Activated CD4-positive, alpha-beta T cell treated with anti-CD3 and anti-CD28 coated beads for 36 hours (primary cell): ENCODE measurements at places on chromosomes 2 and 18.

DNA sequence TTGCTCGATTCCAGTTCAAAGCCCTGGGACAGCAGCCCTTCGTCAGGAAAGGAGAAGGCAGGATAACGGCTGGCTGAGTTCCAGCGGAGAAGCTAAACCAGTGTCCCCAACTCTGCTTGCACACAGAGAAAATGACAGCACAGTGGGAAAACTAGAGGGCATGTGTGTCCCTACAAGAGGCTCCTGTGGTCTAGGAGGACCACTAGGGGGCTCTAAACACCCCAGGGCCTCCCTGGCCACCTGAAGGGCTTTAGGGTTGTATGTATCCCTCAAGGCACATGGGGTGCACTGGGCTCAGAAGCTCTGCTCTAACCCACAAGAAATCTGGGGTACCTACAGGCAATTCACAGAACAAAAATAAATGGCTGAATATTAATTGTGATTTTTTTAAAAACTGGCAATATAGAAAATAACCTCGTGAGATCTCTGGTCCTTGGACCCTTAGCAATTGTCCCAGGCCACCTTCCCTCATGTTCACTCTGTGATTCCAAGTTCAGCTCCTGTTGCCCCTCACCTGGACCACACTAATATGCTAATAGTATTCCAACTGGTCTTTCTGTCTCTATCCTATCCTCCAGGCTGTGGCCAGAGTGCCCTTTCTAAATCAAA is 17.5 kb downstream of the STAT1 start:
- no peak for DNase-seq

DNA sequence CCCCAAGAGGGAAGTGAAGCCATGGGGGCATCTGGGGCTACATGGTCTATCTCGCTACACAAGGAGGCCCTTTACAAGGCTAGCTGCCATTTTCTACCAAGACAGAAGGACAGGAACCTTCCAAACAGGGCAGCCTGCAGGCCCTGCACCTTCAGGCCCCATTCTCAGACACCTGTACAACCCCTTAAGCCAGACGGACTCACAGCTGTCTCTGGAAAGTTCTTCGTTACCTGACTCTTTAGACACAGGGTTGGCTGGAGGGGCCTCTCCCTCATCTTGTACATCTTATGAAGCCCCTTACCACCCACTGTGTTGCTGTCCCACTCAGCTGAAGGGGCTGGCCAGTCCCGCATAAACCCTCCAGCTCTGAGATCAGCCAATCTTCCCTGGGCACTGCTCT is 17.2 kb downstream of the TMEM127 start:
- DNase-seq, result no peak

- no peak for DNase-seq
These were observed 277.8 kb downstream of the SETBP1 start for GRCh38 chr18:44958455-44958854.

DNA sequence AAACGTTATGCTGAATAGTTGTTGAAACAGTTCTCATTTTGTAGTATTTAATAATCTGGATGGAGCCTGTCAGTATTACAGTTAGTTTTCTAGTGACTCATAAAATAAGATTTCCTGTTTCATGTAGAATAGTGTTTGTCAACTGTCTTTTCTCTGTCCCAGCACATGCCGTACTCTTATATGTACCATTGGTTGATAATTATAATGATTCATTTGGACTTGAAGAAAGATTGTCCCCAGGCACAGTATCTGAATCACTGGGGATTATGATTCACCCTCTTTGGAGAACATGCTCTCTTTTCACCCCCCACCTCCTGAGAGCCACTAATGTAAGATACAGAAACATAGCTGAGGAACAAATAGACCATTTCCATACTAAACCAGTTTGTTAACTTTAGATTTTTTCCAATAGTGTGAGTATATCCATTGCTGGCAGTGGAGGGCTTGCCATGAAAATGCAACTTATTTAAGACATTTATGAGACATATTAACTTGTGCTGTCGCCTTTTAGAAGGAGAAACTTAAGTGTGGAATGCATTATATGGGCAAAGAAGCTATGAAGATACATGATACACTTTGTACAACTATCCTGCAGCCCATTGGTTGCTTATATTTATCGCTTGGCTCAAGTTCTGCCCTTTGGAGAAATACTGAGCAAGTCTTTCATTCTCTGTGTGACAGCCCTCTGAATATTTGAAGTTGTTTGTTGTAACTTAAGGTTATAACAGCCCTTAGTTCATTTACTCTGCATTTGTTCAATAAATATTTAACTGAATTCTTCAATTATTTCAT is 12.4 kb downstream of the COPS8 start:
- DNase-seq, result no peak

DNA sequence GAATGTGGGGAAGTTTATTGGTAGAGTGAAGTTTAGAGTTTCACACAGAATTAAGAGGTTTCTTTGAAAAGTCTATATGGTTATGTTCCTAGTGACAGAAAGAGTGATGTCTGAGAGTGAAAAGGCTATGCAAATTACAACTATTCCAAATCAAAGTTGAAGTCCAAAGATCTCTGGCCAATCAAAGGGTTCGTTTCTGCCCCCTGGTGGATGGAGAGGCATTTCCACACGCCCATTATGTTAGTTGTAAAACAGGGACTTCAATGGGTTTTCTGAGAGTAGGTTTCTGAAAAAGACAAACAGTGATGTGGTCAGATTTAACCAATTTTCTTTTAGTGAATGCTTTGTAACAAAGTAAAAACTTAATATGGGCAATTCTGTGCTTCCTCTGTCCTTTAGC is 441.5 kb upstream of the POU3F3 start:
- DNase-seq, result peak; percentile 58

GRCh38 chr2:239398521-239398921 is 2.3 kb downstream of the HDAC4 start:
- DNase-seq, result no peak

DNA sequence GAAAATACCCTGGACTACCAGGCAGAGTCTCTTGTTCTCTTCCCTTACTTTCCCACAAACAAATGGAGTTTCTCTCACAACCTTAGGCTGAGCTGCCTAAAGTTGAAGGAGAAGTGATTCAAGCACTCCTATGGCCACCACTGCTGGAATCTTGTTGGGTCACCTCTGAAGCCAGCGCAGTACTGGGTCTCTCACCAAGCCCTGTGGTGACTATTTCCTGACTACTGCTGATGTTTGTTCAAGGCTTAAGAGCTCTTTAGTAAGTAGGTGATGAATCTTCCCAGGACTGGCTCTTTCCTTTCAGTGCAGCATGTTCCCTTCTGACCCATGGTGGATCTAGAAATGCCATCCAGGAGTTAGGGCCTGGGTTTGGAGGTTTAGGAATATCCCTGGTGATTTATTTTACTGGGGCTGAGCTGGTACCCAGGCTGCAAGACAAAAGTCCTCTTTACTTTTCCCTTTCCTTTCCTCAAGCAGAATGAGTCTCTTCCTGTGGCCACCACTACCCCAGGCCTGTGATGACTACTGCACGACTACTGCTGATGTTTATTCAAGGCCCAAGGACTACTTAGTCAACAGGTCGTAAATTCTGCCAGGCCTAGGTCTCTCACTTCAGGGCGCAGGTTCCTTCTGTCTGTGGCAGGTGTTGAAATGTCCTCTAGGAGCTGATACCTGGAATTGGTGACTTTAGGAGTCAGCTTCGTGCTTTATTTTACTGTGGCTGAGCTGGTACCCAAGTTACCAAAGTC is 121.8 kb downstream of the SLC4A10 start:
- DNase-seq, result no peak

GRCh38 chr2:204691911-204692510 is 146.7 kb downstream of the PARD3B start:
- DNase-seq, result peak; percentile 24

DNA sequence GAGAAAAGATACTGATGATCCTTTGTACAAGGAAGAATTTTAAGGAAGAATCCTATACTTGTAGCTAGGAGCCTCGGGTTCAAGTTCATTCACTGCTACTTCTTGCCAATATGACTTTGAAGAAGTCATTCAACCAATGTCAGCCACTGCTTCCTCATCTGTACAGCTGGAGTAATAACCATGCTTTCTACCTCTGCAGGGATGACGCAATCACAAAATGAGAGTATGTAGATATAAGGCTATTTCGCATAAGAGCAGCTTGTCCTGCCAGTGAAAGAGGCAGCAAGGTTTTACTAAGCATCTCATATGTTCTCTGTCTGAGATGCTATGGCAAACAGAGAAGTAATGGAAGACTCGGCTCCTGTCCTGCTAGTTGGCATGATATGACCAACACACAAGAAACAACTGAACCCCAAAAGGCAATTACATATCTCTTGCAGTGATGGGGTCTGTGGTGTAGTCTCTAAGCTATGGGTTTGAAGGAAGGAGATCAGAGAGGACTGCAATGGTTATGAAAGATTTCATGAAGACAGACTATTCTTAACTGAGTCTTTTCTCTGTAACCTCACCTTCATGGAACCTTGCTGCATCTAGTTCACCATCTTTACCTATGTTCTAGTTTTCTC is 9.2 kb downstream of the AAK1 start:
- DNase-seq, result no peak

GRCh38 chr18:72762515-72763122 is 105.2 kb downstream of the NETO1 start:
- DNase-seq, result no peak

DNA sequence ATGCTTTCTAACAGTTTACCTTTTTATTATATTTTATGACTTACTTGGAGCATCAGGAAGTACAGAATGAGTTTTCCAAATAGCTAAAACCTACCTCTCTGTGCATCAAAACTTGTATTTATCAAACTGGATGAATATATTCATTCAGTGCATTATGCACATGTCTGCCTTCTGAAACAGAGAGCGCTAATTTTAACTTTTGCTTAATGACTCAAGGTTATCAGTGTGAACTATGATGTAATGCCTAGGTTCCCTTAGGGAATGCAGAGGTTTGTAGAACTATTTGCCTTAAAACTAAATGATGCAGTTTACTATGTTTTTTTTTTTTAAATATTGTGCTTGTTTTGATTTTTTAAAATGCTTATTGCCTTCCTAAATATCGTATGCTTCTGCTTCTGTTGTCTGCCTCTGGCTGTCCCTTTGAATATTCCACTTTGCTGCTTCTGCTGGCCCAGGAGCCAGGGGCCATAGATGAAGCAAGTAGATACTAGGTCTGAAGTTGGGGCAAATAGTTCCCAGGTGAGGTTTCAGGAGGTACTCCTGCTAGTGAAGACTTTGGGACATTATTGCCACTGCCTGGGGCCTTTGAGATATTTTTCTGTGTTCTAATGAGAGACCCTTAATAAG is 16.5 kb downstream of the TMEM178A start:
- DNase-seq, result no peak

- no peak for DNase-seq
These were observed 698 bp upstream of the TMEM237 start for GRCh38 chr2:201644001-201644400.

GRCh38 chr18:12391487-12392165 is 14.6 kb upstream of the AFG3L2 start:
- peak; percentile 72 for DNase-seq

- DNase-seq, result no peak
These were observed 272.7 kb downstream of the SS18 start for GRCh38 chr18:25817546-25818237.

- no peak for DNase-seq
These were observed 69.3 kb downstream of the MAPK4 start for GRCh38 chr18:50629148-50629631.

GRCh38 chr18:57768537-57769326 is 34.4 kb downstream of the ATP8B1 start:
- no peak for DNase-seq

DNA sequence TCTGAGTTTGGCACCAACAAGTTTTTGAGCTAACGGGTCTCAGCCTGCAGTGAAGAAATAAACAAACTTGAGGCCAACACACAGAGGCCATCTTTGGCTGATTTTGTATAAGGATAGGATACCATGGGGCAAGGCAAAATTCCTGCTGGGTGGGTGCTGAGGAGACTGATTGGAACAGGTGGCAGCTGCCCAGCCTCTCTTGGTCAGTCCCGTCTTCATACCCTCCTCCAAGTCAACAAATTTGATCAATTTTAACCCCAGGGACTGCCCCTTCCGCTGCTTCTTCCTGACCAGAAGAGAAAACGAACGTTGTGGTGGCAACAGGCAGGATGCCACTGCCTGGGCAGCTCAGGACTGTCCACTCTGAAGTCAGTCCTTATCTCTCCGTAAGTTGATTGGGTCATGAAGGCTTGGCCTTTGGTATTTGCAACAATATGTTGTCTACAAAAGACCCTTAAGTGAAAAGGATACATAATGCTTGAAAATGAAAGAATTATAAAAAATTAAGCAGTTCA is 139.3 kb downstream of the SPP2 start:
- no peak for DNase-seq

- no peak for DNase-seq
These were observed 266.6 kb upstream of the TANK start for GRCh38 chr2:160893581-160893980.

- DNase-seq, result peak; percentile 45
These were observed 141.8 kb upstream of the ALKAL2 start for GRCh38 chr2:429575-430254.

GRCh38 chr2:236107942-236108625 is 60.1 kb downstream of the GBX2 start:
- DNase-seq, result no peak

DNA sequence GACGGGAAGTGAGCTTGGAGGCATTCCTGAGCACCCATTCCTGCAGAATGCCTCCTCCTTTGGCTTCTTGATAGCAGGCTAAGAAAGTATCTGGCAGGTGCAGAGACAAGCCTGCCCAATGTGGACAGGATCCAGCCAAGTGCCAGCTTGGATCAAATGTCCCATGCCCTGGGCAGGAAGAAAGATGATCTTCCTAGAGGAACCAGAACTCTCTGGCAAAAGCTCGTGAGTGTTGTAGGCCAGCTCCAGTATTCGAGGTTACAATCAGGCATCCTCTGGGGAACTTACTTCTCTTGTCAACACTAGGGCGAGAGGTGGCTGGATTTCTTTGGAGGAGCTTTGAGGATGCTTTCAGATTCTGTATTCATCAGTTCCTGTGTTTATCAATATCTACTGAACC is 29.9 kb upstream of the PDIA6 start:
- no peak for DNase-seq

- peak; percentile 47 for DNase-seq
These were observed 10.6 kb downstream of the CFLAR start for GRCh38 chr2:201126308-201127151.

- DNase-seq, result no peak
These were observed 77.3 kb downstream of the LYPD6B start for GRCh38 chr2:149115781-149116180.

- DNase-seq, result no peak
These were observed 52.2 kb upstream of the GPC1 start for GRCh38 chr2:240383099-240383758.

GRCh38 chr2:124915567-124915966 is 890.5 kb downstream of the CNTNAP5 start:
- no peak for DNase-seq

DNA sequence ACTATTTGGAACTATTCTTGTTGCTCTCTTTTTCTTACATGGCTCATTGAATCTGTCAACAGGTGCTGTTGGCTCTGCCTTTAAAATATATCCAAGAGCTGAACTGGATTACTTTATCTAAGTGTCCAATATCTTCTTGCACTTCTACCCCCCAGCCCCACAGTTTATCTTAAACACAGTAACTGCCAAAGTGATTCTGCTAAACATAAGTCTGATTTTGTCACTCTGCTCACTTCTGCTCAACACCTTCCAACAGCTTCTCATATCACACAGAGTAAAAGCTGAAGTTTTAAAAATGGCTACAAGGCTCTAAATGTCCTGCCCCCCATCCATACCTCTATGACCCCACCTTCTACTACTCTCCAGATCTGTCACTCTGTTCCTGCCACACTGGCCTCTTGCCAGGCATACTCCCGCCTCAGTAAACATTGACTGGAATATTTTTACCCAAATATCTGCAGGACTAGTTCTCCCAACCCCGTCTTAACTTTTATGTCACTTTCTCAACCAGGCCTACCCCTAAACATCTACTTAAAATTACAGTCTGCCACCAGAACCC is 130.7 kb downstream of the CCDC148 start:
- no peak for DNase-seq
